ENCODE measurements at places on chromosomes 6 and 20. TPM values are rescaled to one million over a fixed set of nuclear protein-coding genes. Genes with fewer than 3 reads are reported as not detected.

Gene RSPH4A
- 0.27 TPM for total RNA-seq

DNA sequence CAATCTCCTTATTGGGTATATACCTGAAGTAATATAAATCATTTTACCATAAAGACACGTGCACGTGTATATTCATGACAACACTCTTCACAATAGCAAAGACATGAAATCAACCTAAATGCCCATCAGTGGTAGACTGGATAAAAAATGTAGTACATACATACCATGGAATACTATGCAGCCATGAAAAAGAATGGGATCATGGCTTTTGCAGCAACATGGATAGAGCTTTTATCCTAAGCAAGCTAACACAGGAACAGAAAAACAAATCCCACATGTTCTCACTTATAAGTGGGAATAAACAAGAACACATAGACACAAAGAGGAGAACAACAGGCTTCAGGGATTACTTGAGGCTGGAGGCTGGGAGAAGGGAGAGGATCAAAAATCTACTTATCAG is 208.3 kb upstream of the QKI start:
- no peak overlapping the region for H3K27ac ChIP-seq
- no peaks in the 10 kb centered on the region for H3K4me1 ChIP-seq
- no peak for DNase-seq
- H3K36me3 ChIP-seq, result no peaks in the 10 kb centered on the region
- no peak overlapping the region for H3K4me3 ChIP-seq

Gene SPATS1
- not detected for total RNA-seq

DNA sequence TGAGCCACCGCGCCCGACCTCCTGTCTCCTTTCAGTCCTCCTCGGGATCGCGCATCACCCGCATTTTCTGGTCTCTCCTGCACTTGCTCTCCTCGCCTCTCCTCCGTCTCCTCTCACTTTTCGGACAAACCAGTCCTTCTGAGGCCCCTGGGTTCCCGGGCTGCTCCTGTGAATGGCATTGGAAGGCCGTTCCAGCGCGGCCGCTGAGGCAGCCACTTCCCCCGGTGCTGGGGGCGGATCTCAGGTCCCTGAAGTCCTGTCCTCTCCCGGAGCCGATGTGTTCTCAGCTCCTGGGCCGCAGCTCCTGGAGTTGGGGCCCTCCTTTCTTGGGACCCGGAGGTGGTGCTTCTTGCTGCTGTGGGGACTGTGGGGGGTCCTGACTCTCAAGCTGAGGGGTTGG is 803 bp downstream of the MICB start:
- H3K4me3 ChIP-seq, result no peak overlapping the region
- H3K36me3 ChIP-seq, result no peaks in the 10 kb centered on the region
- peaks cover 57% of the 10 kb centered on the region for H3K27me3 ChIP-seq
- no peak for DNase-seq

Gene OR2H2
- not detected for total RNA-seq

DNA sequence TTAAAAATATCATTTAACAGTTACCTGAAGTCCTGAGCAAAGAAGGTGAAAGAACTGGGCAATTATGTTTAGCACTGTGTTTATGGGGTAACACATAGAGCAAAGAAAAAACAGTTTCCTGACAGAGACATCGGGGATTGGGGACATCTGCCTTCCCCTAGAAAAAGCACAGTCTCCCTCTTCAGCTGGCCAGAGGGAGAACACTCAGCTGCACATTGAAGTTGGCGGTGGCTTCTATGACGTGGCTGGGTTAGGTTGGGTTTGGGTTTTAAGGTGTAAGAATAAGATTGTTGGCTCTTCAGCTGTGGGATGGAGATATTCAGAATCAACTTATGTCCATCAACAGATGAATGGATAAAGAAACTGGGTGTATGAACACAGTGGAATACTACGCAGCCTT is 124.0 kb upstream of the DTNBP1 start:
- H3K4me3 ChIP-seq, result no peak overlapping the region
- no peaks in the 10 kb centered on the region for H3K27me3 ChIP-seq
- H3K27ac ChIP-seq, result no peak overlapping the region
- H3K4me1 ChIP-seq, result peaks cover 11% of the 10 kb centered on the region

- no peaks in the 10 kb centered on the region for H3K36me3 ChIP-seq
- DNase-seq, result no peak
- no peak overlapping the region for H3K4me3 ChIP-seq
Observed at GRCh38 chr20:23230766-23231385, 119.7 kb upstream of the NXT1 start.

Gene DACT2
- 2.0 TPM for total RNA-seq

- H3K4me1 ChIP-seq, result no peaks in the 10 kb centered on the region
- no peak overlapping the region for H3K4me3 ChIP-seq
- DNase-seq, result no peak
- H3K27ac ChIP-seq, result no peak overlapping the region
- H3K27me3 ChIP-seq, result no peaks in the 10 kb centered on the region
Observed at GRCh38 chr6:131602781-131603312, 25.2 kb downstream of the MED23 start.

DNA sequence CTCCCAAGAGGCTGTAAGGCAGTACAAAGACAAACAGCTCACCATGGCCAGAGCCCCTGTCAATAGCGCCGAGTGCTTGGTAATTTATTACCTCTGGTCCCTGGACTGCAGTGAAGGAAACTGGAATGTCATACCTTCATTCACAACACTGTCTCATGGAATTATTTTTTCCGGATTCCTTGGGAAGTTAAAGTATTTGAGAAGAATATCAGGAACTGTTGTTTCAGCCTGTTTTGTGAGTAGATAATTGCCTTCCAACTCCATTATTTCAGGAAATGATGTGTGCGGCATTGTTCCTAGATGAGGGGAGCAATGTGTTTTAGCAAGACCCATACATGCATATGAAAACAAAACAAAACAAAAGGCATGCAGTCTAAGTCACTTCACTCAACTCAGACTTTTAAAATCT is 64.0 kb downstream of the BLOC1S5 start:
- H3K4me1 ChIP-seq, result no peaks in the 10 kb centered on the region
- H3K27ac ChIP-seq, result peak overlapping the region; percentile 45
- DNase-seq, result peak; percentile 38
- H3K4me3 ChIP-seq, result no peak overlapping the region

GRCh38 chr20:57847104-57847503 is 137.3 kb upstream of the PMEPA1 start:
- no peaks in the 10 kb centered on the region for H3K27me3 ChIP-seq
- H3K27ac ChIP-seq, result no peak overlapping the region
- H3K4me1 ChIP-seq, result no peaks in the 10 kb centered on the region
- no peak for DNase-seq

Gene LY6G6C
- 0.09 TPM for total RNA-seq

DNA sequence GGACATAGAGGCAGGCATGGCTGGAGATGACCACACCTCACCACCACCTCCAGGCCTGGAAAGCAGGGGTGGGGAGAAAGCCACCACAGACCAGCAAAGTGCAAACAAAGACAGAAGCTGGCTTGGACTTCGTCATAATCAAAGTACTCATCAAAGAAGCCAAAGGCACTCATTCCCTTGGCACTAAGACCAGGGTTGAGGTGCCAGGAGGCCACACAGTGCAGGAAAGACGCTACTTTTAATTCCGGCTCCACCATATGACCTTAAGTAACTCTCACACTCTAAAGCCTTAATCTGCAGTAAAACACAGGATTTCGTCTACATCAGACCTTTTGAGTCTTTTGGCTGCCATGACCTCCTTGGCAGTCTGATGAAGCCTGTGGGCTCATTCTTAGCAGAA is 123.1 kb downstream of the HIVEP2 start:
- no peaks in the 10 kb centered on the region for H3K27me3 ChIP-seq
- H3K4me1 ChIP-seq, result peaks cover 24% of the 10 kb centered on the region

DNA sequence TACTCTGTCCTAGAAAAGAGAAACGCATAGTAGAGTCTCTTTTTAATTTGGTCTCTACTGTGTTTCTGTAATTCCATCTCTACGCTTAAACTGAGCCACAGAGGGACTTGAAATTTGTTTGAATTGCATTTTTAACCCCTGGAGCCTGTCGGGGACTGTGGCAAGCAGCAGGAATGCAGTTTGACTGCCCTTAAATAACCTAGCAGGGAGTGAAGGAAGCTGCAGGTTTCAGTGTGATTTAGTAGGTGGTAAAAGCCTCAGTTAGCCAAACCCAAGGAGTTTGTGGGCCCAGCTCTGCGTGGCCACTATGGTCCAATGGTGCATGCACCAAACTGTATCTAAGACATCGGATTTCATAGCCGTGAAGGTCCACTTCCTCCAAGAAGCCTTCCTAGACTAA is 70.3 kb upstream of the MC3R start:
- DNase-seq, result no peak
- H3K4me3 ChIP-seq, result no peak overlapping the region
- no peaks in the 10 kb centered on the region for H3K36me3 ChIP-seq
- no peaks in the 10 kb centered on the region for H3K4me1 ChIP-seq

GRCh38 chr6:31386977-31387376 is 16.4 kb upstream of the MICA start:
- no peak overlapping the region for H3K27ac ChIP-seq
- no peak for DNase-seq
- H3K36me3 ChIP-seq, result no peaks in the 10 kb centered on the region

Gene CALHM4
- not detected for total RNA-seq

Gene SERINC1
- 127 TPM for total RNA-seq

DNA sequence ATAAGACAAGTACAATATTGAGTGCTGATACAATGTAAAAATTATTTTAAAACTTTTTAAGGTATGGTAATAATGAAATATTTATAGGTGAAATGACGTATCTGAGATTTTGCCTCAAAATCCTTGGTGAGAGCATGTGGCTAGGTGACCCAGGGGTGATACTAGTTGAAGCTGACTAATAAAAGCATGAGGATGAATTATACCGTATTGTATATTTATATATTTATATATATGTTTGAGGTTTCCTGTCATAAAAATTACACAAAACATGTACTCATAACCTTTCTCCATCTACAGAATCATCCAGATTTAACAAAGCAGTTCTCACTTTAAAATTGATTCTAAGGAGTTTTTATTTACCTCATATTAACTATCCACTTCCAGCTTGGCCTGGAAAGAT is 358.1 kb downstream of the CDKAL1 start:
- DNase-seq, result no peak
- H3K4me1 ChIP-seq, result no peaks in the 10 kb centered on the region
- H3K36me3 ChIP-seq, result no peaks in the 10 kb centered on the region

Gene FAM83B
- total RNA-seq, result under 0.01 TPM

Gene SLC17A1
- not detected for total RNA-seq

GRCh38 chr6:134449781-134450180 is 131.9 kb upstream of the SGK1 start:
- H3K4me3 ChIP-seq, result no peak overlapping the region
- peak; percentile 24 for DNase-seq
- H3K4me1 ChIP-seq, result peaks cover 11% of the 10 kb centered on the region
- no peaks in the 10 kb centered on the region for H3K36me3 ChIP-seq
- no peaks in the 10 kb centered on the region for H3K27me3 ChIP-seq

- peaks cover 5% of the 10 kb centered on the region for H3K36me3 ChIP-seq
- no peak overlapping the region for H3K4me3 ChIP-seq
- H3K4me1 ChIP-seq, result no peaks in the 10 kb centered on the region
- H3K27me3 ChIP-seq, result no peaks in the 10 kb centered on the region
- no peak overlapping the region for H3K27ac ChIP-seq
Observed at GRCh38 chr6:7121700-7122241, 14.0 kb downstream of the RREB1 start.

Gene R3HDML
- not detected for total RNA-seq

GRCh38 chr6:68779366-68779765 is 144.3 kb downstream of the ADGRB3 start:
- no peaks in the 10 kb centered on the region for H3K36me3 ChIP-seq
- H3K4me1 ChIP-seq, result no peaks in the 10 kb centered on the region
- no peaks in the 10 kb centered on the region for H3K27me3 ChIP-seq
- DNase-seq, result no peak
- no peak overlapping the region for H3K4me3 ChIP-seq
- H3K27ac ChIP-seq, result no peak overlapping the region

DNA sequence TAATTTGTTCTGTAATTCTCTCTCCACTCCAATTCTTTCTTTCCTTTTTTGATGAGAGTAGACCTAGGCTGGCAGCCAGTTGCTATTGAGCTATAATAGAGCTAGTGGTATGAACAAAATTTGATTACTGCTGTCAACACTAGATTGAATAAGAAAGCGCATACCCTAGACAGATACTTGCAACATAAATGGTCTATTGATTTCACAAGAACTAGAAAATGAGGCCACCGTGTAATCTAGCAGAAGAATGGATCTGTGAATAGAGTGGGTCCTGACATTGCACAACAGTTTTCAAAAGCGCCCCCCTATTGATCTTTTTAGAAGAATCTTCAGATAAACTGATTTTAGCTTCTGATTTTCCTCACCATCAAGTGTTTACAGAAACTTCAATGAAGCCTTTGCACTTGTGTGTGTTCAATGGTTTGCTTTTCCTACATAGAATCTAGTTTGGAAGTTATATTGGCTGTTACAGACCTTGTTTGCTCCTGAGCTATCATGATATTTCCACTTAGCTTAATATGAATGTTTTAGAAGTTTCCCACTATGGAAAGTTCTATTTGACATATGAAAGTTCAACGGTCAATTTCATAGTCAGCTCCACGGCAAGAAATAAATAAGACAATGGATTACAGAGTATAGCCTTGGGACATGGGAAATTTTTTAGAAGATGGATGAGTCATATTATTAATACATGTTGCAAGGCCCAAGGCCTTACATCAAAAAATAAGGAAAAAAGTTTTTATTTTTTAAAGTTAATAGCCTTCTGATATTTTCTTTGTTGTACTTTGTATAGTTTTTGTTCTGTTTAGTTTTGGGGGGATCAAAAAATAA is 55.6 kb downstream of the UTRN start:
- no peak overlapping the region for H3K4me3 ChIP-seq
- no peaks in the 10 kb centered on the region for H3K27me3 ChIP-seq
- peaks cover 3% of the 10 kb centered on the region for H3K36me3 ChIP-seq
- no peak for DNase-seq
- H3K27ac ChIP-seq, result no peak overlapping the region

DNA sequence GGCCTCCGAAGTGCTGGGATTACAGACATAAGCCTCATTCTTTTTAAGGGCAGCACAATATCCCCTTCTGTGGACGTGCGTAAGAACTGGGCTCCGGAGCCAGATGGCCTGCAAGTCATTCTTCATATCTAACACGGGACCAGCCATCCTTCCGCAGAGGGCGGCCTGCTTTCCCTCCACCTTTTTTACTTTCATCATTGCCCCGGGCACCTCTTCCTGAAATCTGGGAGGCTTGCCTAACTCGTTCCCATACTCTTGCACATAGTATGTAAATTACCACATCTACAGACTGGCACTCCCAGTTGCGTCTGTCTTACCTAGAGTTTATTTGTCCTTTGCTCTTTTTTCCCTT is 29.9 kb upstream of the SLC23A2 start:
- H3K4me3 ChIP-seq, result no peak overlapping the region
- no peaks in the 10 kb centered on the region for H3K4me1 ChIP-seq
- H3K36me3 ChIP-seq, result no peaks in the 10 kb centered on the region
- no peak for DNase-seq
- H3K27me3 ChIP-seq, result no peaks in the 10 kb centered on the region

Gene KCNK17
- total RNA-seq, result 0.44 TPM

- H3K27me3 ChIP-seq, result no peaks in the 10 kb centered on the region
- H3K36me3 ChIP-seq, result peaks cover 21% of the 10 kb centered on the region
- peak overlapping the region; percentile 86 for H3K4me3 ChIP-seq
- no peak for DNase-seq
- no peak overlapping the region for H3K27ac ChIP-seq
Observed at GRCh38 chr6:30345852-30346251, 896 bp downstream of the RPP21 start.

Gene METTL24
- 1.4 TPM for total RNA-seq

- H3K36me3 ChIP-seq, result no peaks in the 10 kb centered on the region
- DNase-seq, result no peak
- no peaks in the 10 kb centered on the region for H3K4me1 ChIP-seq
- no peak overlapping the region for H3K4me3 ChIP-seq
- H3K27me3 ChIP-seq, result no peaks in the 10 kb centered on the region
Observed at GRCh38 chr6:156062091-156062563, 606.5 kb upstream of the NOX3 start.

All from muscle of leg (tissue), 16 donors.